Calu3 (cell line): ENCODE measurements at places on chromosomes 11 and 22.

- DNase-seq, result no peak
These were observed 6.7 kb downstream of the PAK1 start for GRCh38 chr11:77467233-77467632.

- no peak for DNase-seq
These were observed 36.3 kb downstream of the ASRGL1 start for GRCh38 chr11:62373464-62374119.

DNA sequence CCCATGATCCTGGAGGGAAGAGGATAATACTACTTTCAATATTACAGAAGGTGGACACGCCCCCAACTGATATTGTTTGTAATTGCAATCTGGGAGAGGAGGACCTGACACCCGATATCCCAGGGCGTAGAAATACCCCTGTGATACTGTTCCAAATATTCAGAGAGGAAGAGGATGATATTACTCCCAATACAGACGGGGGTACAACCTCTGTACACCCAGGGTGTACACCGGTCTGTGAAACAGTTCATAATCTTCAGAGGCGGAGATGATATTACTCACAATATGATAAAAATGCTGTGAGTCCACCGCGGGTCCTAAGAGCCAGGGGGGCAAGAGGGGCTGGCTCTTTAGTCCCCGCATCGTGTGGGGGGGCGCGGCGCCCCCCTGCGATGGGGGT, 57.2 kb upstream of the ALDH3B2 start:
- DNase-seq, result no peak

DNA sequence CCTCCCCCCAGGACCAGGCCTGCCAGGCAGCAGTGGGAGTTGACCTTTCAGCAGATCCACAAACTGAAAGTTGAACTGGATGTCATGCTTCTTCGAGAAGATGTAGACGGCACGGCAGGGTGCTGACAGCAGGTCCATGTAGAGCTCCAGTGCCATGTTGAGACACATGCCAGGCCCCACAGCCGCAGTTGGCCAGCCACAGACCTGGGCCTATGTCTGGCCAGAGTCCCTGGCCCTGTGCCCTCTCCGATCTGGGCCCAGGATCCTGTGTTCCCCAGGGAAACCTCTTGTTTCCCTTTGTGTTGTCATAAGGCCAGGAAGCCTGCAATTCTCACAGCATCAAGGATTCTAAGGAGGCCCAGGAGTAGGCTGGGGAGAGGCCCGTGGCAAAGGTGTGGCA, at the start of gene GSTT4:
Gene GSTT4 (minus strand): TSS at position 253 of the 400 bp plus-strand sequence. CDS start 97 bp downstream, at position 156.
- no peak for DNase-seq

- DNase-seq, result no peak
These were observed 1374.7 kb upstream of the RAG2 start for GRCh38 chr11:37972691-37973090.
